ENCODE measurements at places on chromosomes 16 and 17.

DNA sequence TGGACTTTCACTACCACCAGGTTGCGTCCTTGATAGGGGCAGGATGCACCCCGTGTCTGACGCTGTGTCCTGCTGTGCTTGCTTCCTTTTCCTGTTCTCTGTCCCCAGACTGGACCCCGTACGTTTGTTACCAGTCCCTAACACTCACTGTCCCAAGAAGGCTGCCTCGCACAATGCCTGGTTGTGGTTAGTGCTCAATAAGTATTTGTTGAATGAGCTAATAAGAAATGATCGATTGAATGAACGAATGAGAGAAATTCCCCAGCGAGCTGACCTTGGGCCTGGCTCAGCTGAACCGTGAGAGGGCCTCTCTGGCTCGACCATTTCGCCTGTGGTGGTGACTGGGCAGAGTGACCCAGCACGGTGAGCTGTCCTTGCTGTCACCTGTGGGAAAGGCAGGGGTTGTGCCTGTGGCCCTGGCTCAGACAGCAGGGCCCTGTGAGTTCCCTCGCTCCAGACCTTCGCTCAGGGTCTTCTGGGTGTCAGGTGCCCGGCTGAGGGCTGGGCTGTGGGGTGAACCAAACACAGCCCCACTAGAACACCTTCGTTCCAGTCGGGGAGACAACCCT is 20.9 kb downstream of the CMIP start:
- DNase-seq, result no peak

DNA sequence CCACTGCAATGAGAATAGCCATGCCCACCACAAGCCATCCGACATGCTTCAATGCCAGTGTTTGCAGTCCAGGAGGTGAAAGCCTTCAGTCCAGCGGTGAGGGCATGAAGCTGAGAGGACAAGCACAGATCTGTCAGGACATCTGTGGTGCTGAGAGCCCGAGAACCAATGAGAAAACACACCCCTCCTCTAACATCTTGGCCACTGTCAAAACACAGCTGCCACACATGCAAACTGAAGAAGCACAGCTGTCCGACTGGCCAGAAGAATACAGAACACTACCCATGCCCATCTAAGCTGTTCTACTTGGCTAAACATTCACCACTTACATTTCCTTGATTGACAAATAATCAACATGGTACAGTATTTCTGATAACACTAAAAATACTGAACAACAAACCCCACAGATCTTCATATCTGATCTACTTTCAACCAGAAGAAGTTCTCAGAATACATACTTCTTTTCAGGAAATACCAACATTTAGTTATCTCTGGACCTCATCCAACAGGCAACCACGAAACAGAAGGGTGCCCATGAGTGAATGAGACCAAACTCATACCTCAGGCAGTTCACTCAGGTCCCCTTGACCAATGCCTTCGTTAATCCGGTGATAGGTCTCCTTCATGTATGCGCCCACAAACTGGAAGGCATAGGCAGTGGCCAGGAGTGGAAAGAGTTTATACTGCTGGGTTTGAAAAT is 10.2 kb upstream of the FBF1 start:
- no peak for DNase-seq

DNA sequence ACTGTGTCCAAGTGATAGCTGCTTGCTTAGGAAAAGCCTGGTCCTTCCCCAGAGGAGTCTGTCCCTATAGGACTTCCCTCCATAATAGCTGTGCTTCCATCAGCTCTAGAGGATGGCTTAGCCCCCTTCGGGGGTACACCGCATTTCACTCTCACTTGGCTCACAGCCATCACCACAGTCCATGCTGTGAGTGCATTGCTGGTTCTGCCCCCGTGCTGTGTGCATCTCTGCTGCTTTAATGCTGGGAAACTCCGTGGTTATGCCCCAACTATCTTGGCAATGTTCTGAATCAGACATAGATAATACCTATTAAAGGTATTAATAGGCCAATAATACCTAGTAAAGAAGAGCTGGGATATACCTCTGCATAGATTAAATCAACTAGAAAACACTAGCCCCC is 58.3 kb downstream of the SIAH1 start:
- DNase-seq, result no peak

DNA sequence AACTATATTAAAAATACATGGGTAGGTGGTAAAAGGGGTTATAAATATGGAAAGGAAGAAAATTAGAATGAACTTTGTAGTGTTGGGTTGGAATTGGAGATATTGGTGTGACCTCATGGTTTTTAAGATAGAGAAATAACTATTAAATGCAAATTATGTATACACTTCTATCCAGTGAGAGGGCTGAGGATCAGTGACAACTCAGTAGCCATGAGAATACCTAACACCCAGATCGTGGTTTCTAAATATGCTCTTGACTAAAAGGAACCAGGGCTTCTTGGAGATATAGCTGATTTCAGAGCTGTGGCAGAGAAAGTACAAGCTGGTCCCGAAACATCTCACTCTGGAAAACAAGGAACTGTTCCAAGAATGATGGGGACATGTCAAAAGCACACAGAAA is 44.4 kb downstream of the SLC6A4 start:
- no peak for DNase-seq

GRCh38 chr17:82055965-82056728 is 4.4 kb downstream of the GPS1 start:
- no peak for DNase-seq

DNA sequence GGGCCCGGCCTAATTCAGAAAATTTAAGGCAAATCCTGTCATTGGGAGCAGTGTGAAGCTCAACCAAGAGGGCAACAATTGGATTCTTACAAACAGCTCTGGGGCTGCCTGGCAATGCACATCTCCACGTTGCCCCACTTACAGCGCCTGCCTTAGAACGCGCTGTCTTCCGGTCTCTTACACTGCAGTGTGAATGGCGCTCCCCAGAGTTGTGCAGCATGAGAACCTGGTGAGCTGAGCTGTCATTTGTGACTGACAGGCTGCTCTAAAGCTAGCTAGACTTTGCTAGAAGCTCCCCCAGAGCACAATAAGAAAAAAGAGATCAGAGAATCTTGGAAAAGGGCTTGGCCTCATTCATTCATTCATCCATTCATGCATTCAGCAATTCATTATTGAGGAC is 64.5 kb upstream of the PLCG2 start:
- DNase-seq, result no peak

DNA sequence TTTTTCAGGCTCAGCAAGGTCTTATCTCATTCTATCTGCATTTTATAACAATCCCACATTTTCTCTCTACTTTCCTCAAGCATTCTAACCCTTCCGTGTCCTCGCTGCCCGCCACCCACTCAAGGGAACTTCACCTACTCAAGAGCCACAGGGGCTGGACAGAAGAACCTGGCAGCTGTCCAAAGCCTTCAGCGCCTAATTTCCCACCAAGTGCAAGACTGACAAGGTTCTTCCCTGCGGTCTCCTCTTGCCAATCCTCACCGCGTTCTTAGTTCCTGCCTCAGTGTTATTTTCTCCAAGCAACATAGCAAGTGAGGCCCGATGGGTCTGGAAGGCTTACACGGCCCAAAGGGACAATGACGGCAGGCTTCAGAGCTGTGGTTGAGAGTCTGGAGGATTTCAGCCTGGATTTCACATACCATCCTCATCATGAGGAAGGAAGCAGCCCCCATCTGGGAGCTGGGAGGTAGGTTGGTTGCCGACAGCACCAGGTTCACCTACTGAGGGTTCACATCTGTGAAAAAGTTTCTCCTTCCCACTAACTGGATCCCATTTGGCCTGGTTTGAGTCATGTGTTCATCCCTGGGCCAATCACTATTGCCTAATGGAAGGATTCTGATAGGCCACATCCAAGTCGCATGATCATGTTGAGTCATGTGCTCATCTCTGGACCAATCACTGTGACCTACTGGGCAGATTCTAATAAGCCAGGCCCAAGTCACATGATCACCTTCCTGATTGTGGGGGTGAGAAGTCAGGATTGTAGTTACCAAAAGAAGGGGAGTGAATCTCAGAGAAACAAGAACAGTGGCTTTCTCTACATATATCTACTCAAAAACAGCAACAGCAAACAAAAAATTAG is 108.2 kb downstream of the N4BP1 start:
- no peak for DNase-seq

GRCh38 chr17:63525190-63525946 is 2.2 kb downstream of the KCNH6 start:
- no peak for DNase-seq

DNA sequence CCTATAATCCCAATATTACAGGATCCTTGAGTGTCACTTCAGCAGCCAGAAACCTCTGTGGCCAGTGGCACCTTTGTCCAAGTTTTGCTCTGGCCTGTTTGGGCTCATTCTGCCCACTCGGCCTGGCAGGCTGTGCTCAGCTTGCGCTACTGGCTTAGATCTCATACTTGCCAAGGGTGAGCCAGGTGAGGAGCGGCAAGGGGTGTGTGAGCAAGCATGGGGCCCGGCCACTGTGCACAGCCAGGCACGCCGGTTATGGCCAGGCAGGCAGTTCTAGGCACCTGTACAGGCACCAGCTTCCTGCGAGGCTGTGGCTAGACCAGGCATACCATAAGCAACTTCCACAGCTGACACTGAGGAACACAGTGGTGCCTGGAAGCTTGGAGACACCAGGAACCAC is 16.9 kb upstream of the USP22 start:
- DNase-seq, result no peak

DNA sequence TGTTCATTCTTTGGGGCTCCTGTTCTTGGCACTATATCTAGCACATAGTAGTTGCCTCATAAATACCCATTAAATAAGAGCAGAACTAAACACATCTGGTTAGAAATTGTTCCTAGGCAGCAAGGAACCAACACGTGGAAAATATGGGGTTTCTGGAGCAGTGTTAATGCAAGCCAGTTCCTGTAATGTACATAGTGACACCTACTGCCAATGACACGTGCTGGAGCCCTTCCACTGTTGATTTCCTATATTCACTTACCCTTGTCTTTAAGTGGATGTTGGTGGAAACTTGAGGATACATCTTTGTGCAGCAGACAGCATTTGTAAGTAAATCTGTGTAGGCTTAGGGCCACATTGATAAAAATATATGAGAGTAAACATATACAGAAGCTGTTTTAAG is 1.6 kb upstream of the IRF8 start:
- no peak for DNase-seq

- DNase-seq, result no peak
Observed at GRCh38 chr17:57784226-57784895, 39.3 kb upstream of the CCDC182 start.

- DNase-seq, result no peak
Observed at GRCh38 chr17:42378959-42379594, 9.2 kb downstream of the STAT3 start.

- DNase-seq, result no peak
Observed at GRCh38 chr16:593406-593805, 3.5 kb downstream of the RAB40C start.

- DNase-seq, result no peak
Observed at GRCh38 chr16:87350681-87351319, 32.8 kb downstream of the FBXO31 start.

DNA sequence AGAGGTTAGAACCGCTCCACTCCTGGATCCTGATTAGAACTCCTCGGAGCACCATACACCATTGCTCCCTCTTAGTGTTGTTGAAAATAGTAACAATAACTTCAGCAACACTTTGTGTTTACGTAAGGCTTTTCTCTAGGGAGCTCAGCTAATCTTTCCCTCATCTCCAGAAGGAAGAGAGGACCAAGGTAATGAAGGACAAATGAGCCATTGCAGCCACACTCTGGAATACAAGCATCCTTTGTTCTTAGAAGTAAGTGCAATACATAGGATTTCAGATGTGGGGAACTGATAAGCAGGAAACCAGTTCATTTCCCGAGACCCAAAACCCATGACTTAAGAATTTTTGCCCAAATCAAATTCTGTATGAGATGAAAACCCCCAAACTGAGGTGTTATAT is 22.9 kb upstream of the ZNF652 start:
- no peak for DNase-seq

GRCh38 chr17:73972056-73972455 is 231.4 kb upstream of the RPL38 start:
- no peak for DNase-seq
